IPS-NIHi11 (cell line): ENCODE measurements at places on chromosomes 7 and 10.
A peak's percentile ranks its signal among the peaks of the same experiment; 100 is the strongest.

DNA sequence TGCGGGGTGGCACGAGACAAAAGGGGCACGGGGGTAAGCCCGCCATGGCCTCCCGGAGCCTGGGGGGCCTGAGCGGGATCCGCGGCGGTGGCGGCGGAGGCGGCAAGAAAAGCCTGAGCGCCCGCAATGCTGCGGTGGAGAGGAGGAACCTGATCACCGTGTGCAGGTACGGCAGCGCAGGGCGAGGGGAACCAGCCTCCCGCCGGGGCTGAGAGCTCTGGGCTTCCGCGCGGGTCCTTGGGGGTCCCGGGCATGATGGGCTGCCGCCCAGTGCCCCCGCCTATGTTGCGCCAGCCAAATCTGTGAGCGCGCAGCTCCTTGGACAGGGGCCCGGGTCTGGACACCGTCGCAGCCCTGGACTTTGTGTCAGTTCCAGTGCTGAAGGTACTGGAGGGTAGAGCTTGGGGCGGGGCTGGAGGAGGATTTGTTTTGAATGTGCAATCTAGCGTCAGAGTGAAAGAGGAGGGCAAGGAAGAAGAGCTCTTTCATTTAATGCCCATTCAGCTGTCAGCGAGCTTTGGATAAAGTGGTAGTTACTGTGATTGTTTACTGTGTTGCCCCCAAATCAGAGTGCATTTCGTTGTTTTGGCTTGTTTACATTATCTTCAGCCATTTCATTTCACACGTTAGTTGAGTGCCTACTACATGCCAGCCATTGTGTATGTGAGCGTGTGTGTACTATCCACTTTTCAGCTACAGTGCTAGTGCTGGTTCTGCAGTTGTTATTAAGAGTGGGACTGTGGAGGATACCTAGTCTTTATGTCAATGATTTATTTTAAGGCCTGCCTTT lies 777 bp downstream of the RUNDC3B start:
- DNase-seq: peak; percentile 40

- DNase-seq: no peak
These were observed 47.6 kb downstream of the POT1 start for GRCh38 chr7:124881981-124882380.

- peak; percentile 66 for DNase-seq
These were observed at the start of gene CLEC2L for GRCh38 chr7:139523199-139523941. Gene CLEC2L (plus strand): TSS chr7:139523685. CDS start chr7:139523928, 243 bp downstream.

- DNase-seq: no peak
These were observed 54.1 kb downstream of the NRAP start for GRCh38 chr10:113609704-113610108.

DNA sequence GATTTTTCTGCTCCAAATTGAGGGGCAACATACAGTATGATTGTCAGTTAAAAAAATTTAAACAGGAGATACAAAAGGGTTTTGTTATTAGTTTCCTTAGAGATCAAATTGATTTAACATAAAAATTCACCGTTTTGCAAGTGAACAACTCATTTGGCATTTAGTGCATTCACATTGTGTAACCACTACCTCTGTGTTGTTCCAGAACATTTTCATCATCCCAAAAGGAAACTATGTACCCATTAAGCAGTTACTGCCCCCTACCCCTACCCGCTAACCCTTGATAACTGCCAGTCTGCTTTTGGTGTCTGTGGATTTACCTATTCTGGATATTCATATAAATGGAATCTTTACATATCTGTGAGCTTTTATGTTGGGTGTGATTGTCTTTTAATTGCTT lies 3.1 kb downstream of the ZRANB1 start:
- no peak for DNase-seq

- no peak for DNase-seq
These were observed at the start of gene CHRM2 for GRCh38 chr7:136868496-136869000. Gene CHRM2 (plus strand): TSS chr7:136868652. CDS start chr7:137014866, 146,214 bp downstream.

DNA sequence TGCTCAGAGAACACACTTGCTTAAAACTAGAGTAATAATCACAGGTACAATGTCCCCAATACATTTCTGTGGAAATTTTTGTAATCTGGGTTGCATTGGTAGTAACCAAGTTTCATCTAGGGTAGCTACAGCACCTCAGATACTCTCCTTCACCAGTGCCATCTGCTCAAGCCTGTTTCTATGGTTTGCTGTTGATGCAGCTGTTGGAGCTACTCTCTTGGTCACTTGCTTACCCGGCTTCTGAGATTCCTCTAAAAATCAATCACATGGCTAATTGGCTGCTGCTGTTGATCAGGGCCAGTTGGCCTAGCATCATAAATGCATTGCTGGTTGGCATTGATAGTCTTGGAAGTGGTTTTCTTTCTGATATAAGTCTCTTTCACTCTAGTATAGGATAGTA lies 220.8 kb downstream of the BICC1 start:
- DNase-seq: no peak

GRCh38 chr10:123043409-123043925 lies 34.7 kb downstream of the ACADSB start:
- DNase-seq: peak; percentile 84
